ENCODE measurements at places on chromosomes 6 and 20.
A peak's percentile ranks its signal among the peaks of the same experiment; 100 is the strongest.

DNA sequence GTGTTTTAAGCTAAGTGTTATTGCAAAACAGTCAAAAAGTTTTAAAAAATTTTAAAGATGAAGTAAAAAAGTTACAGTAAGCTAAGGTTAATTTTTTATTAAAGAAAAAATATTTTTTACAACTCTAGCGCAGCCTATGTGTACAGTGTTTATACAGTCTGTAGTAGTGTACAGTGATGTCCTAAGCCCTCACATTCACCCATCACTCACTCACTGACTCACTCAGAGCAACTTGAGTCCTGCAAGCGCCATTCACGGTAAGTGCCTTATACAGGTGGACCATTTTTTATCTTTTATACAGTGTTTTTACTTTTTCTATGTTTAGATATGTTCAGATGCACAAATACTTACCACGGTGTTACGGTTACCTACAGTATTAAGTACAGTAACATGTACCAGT, 83.4 kb upstream of the STMND1 start:
- no peak for DNase-seq

DNA sequence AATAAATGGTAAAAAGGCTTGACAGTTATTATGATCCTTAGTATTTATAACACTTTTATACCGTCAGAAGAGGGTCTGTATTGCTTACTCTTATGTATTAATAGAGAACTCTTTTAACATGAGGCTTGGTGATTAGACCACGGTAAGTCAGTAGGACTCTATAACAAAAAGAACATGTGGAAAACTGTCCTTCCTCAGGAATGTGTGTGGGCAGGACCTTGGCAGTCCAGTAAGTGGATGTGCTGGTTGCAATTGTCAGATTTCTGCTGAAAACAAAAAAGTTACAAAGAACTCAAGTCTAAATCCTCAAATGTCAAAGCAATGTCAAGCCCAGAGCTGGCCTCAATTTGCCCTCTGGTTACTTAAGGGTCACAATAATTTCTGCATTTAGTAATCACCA, 81.1 kb downstream of the PLCG1 start:
- peak; percentile 14 for DNase-seq

DNA sequence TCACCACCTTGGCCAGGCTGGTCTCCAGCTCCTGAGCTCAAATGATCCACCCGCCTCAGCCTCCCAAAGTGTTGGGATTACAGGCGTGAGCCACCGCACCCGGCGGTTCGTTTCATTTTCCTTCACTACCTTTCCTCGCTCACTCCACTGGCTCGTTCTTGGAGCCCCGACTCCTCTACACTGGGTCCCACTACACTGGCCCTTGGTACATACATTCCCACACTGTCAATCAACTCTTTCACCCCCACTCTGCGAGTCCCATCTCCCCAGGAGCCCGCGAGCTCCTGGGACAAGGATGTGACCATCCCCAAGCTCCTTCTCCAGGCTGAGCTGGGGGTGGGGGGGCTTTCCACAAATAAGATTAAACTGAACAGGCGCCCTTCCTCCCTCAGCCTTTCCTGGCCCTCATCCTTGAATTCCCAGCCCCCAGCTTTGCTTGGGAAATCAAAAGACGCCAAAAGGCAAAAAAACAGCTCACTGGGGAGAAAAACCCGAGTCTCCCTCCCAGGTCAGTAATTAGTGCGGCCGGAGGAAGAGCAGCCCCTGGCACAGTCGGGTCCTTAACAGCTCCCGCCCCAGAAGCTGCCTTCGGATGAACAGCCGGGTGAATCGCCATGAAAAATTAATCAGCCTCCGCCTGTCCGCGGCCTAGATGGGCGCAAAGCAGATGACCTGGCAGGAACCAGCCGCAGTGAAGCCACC, 42.8 kb upstream of the LY86 start:
- no peak for DNase-seq

GRCh38 chr6:42375007-42375635, 76.6 kb downstream of the TRERF1 start:
- no peak for DNase-seq

DNA sequence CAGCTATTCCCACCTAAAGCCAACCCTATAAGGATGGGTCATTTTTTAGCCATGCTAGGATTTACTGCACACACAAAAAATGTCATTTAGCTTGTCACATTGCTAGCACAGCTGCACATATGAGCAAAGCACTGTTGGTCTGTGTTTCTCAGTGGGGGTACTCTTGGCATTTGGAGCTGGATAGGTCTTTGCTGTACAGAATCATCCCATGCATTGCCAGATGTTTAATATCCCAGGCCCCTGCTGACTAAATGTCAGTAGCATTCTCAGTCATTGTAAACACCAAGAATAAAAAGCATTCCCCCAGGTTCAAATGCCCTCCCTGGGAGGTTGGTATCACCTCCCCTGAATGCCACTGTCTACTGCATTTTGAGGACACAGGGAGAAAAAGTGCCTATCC, 14.6 kb upstream of the LTV1 start:
- DNase-seq: no peak

Measured in hepatic stellate cell (primary cell).